Stimulated activated CD8-positive, alpha-beta memory T cell treated with anti-CD3 and anti-CD28 coated beads, Interleukin-2, amount 100 ng/mL, for 48 hours (primary cell): ENCODE measurements at places on chromosomes 2 and 18.

DNA sequence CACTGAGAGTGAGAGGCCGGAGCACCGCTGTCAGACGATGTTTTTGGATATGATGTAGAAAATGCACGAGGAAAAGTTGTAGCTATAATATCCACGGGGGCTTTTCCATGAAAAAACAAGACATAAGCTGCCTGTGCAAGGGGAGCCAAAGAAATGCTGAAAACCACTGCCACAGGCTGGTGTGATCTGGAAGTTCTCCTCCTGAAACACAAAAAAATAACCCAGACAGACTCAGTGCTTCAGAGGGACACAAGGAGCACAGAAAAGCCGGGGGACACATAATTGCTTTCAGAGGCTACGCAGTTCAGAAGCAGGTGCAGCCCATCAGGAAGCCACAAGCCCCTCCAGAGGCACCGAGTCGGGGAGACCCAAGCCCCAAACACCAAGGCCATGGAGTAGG, 98.2 kb downstream of the ZNF516 start:
- no peak for DNase-seq

- no peak for DNase-seq
Observed at GRCh38 chr2:81304154-81304830, 999.7 kb upstream of the LRRTM1 start.

DNA sequence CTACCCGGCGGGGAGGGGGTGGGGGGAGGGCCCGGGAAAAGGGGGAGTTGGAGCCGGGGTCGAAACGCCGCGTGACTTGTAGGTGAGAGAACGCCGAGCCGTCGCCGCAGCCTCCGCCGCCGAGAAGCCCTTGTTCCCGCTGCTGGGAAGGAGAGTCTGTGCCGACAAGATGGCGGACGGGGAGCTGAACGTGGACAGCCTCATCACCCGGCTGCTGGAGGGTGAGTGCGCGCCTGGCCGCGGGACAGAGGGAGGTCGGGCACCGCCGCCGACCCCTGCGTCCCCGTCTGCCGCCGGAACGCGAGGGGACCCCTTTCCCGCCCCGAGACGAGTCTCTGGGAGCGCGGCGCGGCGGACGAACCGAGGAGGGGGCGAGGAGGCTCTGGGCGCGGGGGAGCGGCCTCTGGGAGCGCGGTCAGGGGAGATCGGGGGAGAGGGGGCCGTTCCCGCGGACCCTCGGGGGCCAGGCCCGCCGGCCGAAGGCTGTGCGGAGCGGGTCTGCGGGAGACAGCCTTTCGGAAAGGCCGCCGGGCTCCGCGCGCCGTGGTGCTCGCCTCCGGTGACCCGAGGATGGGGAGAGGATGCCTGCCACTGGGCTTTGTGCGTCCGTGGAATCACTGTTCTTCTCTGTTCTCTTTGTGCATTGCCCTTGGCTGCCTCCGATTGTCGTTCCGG, 463 bp downstream of the PPP1CB start:
- no peak for DNase-seq

- DNase-seq = no peak
Observed at GRCh38 chr2:10875126-10875525, 36.6 kb upstream of the KCNF1 start.

DNA sequence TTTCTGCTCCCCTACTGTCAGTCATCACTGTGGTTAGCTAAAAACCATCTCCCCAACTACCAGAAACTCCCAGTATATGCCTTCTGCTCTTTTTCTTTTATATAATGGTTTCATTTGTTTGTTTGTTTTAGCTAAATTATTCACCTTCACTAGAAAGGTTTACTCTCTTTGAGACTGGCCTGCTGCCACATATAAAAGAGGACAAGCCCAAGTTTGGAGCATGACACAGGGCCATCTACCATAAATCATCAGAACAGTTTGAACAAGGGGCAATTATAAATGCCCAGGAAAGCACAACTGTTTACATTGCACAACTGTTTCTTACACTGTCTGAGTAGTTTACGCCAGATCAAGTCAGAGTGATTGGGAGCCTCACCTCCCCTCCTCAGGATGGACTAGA, 471.0 kb upstream of the PIK3C3 start:
- no peak for DNase-seq

- no peak for DNase-seq
Observed at GRCh38 chr2:148948868-148949267, 73.8 kb downstream of the KIF5C start.

DNA sequence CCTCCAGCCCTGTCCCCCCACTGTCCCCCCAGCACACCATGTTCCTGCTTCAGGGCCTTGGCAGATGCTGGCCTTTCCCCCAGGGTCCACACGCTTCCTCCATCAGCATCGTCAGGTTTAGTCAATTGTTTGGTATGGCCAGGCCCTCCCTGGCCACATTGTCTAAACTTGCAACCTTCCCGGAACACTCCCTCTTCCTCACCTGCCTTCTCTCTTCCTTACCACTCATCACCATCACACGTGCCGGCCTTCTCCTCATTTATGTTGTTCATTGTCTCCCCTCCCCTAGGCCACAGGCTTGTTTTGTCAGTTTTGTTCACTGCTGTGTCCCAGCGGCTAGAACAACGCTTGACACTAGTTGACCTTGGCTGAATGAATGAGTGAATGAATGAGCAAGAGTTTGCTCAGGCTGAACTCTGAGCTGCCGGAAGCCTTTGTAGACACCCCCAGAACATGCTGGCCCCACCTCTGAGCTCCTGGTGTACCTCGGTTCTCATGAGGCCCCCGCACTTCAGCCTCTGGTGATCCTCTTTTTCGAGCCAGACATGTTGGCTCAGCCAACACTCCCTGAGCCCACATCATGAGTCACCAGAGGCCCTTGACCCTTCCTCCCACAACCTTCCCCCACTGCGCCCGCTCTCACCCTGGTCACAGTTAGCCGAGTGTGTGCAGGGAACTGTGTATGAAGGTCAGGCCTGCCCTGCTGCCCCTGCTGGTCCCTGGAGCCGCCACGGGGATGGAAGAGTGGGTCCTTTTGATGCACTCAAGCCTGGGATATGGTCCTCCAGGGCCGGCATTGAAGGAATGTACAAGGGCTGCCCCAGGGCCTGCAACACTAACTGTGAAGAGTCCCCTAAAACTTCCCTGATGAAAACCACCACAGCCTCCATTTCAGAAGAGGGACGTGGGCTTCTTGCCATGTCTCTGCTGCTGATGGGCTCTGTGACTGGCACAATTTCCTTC, 57.5 kb downstream of the HS1BP3 start:
- DNase-seq = no peak

DNA sequence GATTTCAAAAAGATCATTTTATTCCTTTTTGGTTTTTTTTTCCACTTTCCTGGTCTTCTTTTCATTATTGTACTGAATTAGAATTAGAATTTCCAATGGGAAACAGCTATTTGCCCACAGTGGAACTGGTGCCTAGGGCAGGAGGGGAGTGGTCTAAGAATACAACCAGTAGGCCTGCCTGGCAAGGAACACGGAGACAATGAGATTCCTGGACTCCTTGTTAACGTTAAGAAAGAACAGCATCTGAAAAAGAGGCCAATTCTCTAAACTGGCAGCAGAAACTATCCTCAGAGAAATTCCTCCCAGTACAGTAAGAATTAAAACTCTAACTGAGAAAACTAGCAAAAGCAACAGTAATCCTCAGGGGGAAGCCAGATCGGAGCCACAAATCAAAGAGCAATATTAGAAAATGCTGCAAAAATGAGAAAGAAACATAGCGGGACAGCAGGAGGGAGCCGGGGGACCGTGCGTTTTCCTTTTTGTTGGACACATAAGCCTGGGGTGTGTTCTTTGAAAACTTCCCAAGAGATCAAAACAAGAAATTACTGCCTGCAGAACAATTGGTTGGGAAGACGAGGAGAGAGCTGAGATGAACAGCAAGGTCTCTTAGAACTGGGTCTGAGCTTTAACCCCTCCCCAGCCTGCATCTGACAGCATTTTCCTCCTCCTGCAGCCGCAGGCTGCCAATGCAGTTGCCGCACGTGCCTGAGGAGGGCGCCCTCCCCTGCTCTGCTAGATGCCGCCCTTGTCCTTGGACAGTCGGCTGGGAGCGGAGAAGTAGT, 776.0 kb downstream of the TSN start:
- DNase-seq = no peak

- DNase-seq = no peak
Observed at GRCh38 chr18:78641689-78642231, 337.9 kb upstream of the SALL3 start.

- no peak for DNase-seq
Observed at GRCh38 chr2:232927032-232927792, 57.1 kb downstream of the SNORC start.

- DNase-seq = no peak
Observed at GRCh38 chr2:127608061-127609030, 37.6 kb upstream of the GPR17 start.

- no peak for DNase-seq
Observed at GRCh38 chr2:4502230-4502843, 799.0 kb downstream of the DCDC2C start.

DNA sequence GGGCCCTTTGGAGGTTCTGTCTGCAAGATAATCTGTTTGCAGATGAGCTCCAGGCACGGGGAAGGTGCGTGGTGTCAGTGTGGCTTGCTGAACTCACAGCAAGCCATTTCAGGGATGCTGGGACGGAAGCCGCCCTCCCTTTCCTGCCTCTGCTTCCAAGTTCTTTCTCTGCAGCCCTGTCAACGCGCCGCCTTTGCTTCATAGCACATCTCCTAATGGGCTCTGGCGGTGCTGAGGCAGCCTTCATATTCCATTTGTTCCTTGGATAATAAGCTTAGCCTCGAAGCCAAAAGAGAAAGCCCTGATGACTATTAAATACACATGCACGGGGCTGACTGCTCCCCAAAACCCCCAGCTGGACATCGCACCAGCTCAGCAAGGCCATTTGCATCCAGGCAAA, 81.7 kb upstream of the TAF1B start:
- no peak for DNase-seq

GRCh38 chr2:207819839-207820784, 50.4 kb upstream of the FZD5 start:
- DNase-seq = no peak

DNA sequence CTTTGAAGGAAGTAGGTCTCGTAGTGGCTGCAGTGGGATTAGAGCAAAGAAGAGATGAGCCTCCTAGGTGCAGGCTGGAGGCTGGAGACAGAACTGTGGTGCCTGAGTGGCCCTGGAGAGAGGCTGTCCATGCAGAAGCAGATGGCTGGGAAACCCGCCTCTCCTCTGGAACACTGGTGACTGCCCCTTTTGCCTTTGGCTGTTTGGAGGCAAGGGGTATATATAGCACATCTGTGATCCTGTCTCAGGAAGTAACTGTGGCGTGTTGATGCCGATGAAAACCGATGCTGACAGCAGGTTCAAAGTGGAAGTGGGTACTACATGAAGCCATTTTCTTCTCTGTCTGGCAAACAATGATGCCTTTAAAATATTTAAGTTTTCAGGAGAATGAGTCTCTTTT, 43.5 kb downstream of the SLC9A2 start:
- DNase-seq = no peak

- no peak for DNase-seq
Observed at GRCh38 chr2:11303290-11304013, 41.0 kb downstream of the ROCK2 start.

DNA sequence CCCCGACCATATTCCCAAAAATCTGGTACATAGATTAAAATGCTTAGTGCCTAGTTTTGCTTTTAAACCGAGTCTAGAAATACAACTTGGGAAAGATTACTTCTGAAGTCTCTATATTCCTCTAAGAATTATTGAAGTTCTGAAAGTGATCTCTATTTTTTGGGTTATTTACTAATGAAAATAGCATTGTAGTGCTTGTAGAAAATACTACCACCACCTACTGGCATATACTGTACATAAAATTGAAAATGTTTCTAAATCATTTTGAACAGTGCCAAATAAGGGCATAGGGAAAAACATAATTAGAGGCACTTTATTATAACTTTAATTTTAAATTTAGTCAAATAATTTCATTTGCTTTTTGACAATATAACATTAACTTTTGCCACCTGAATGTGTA, 1399.6 kb upstream of the ZEB2 start:
- no peak for DNase-seq

GRCh38 chr2:32559136-32559535, 68.7 kb upstream of the TTC27 start:
- no peak for DNase-seq

- no peak for DNase-seq
Observed at GRCh38 chr2:142688856-142689605, 188.4 kb upstream of the KYNU start.

GRCh38 chr2:155178921-155179320, 480.4 kb downstream of the KCNJ3 start:
- no peak for DNase-seq

GRCh38 chr2:29022679-29023078, 41.6 kb downstream of the TOGARAM2 start:
- no peak for DNase-seq

GRCh38 chr2:181165199-181165868, 184.9 kb downstream of the UBE2E3 start:
- no peak for DNase-seq

DNA sequence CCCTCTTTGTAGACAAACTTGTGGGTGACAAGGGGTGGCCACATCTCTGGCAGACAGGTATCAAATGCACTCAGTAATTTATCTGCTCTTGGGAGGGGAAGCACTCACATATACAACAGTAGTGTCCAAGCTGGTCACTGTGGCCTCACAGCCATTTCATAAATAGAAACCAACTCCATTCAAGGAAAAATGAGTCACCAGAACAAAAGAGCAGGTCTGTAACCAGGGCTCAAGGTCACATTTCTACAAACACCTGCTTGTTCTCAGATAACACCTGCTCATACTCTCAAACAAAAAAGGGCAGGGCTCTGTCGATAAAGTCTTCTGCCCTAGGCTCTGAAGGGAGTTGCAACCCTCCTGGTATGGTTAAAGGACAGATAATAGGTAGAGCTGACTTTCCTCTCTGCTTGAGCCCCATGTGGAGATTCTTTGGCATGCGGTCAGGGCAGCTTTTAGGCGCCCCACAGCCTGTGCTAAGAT, 459.0 kb downstream of the BCL11A start:
- DNase-seq = no peak

DNA sequence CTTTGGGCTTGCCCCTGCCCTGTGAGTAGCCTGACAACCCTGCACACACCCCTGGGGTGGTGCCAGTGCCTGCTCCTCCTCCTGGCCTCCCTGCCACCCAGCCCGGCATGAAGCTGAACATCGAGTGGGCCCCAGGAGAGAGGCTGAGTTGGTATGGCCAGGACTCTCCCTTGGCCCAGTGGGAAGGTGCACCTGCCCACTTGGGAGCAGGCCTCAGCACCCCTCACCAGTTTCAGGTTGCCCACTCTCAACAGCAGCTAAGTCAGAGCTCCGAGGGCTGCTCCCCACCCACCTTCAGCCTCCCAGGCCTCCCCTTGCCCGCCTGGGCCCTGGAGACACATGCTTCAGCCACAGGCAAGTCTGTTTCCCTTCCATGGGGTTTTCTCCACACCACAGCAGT, 203.1 kb downstream of the KLHL29 start:
- DNase-seq = no peak

DNA sequence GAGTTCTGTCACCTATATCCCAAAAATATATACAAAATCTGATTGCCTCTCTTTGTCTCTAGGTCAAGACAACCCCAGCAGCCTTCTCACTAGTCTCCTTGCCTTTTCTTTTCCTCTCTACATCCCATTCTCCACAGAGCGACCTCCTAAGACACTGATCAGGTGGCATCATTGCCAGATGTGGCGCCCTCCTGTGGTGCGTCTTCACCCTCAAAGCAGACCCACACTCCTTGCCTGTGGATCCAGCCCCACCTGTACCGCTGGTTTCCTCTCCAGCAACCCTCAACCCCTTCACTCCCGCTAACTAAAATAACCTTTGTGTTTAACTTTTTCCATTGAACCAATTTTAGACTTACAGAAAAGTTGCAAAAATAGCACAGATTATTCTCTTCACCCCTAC, 273.3 kb downstream of the GLI2 start:
- no peak for DNase-seq

- DNase-seq = no peak
Observed at GRCh38 chr2:127706215-127706990, 5.1 kb downstream of the SFT2D3 start.

- no peak for DNase-seq
Observed at GRCh38 chr2:110770404-110770958, 38.1 kb downstream of the ACOXL start.
